ENCODE measurements at places on chromosomes 6 and 20.

DNA sequence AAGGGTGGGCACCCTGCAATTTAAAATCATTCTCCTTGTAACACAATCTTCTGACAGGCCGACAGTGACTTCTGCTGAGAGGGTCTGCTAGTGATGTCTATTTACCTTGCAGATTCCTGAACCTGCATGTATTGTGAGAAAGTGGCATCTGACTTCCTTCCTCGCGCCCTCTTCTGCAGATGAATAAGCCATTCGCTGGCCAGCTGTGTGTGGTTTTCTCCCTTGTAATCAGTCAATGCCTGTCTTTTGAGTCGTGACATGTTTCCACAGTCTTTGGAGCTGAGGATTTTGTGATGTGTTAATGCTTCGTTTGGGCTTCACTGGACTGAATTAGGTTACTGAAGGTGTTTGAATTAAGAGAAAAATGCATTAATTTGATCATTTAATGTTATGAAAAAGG lies 125.3 kb downstream of the GRM1 start:
- no peak for DNase-seq

DNA sequence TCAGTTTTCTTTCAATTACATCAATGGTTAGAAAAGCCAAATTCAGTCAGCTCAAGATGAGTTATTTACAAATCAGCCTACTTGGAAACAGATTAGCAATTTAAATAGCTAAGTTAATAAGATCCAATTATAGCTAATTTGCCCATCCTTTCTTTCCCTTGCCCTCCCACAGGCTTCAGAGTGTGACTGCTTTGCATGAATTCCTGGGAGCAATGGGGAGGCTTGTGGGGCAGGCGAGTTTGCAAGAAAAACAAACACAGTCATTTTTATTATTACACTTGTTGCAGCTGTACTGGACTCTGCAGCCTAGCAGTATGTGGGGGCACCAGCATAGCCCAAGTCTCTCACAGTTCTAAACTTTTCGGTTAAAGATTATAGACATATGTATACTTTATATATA lies 219.0 kb downstream of the NKAIN2 start:
- DNase-seq = no peak

DNA sequence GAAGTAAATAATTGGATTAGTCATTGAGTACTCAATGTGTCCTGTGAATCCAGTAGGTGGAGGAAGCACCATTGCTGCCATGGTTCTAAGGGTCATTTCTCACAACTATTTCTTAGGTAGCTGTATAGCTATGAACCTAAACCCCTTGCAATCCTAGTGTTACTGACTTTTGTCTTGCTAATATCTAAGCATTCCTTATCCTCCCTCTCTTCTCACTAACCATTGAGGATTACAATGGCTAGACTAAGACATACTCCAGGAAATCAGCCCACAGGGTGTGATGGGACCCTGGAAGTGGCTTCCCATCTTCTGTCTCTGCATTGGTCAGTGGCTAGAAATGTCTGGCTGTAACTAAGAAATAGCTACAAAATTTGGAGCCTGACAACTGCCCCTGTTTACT lies 27.3 kb upstream of the FOXA2 start:
- no peak for DNase-seq

- no peak for DNase-seq
Measured at GRCh38 chr6:2950713-2951112, 20.7 kb downstream of the SERPINB6 start.

GRCh38 chr6:88760091-88760490 lies 203.3 kb downstream of the RNGTT start:
- no peak for DNase-seq

Measured in MG63 (cell line).